Forelimb muscle (tissue), 1 donor: ENCODE measurements at places on chromosomes 7 and 10.

GRCh38 chr10:112915590-112916572 lies 34.2 kb upstream of the TCF7L2 start:
- DNase-seq = no peak

GRCh38 chr7:16344927-16345326 lies 76.4 kb downstream of the CRPPA start:
- no peak for DNase-seq

DNA sequence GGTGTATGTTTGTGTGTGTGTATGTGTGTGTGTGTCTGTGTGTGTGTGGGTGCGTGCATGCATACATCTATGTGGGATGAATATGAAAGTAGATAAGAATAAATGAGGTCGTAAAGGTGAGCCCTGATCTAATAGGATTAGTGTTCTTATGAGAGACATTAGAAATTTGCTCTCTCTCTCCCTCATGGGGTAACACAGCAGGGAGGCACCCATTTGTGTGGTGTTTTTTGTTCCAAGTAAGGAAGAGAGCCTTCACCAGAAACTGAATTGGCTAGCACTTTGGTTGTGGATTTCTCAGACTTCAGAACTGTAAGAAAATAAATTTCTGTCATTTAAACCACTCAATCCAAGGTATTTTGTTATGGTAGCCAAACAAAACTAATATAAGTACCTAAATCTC lies 353.7 kb upstream of the CHRM2 start:
- no peak for DNase-seq

GRCh38 chr10:100076750-100077149 lies 4.9 kb downstream of the CPN1 start:
- DNase-seq = no peak

- DNase-seq = no peak
Measured at GRCh38 chr7:91596287-91596686, 284.2 kb downstream of the MTERF1 start.

GRCh38 chr7:2637505-2638223 lies 5.9 kb downstream of the TTYH3 start:
- no peak for DNase-seq

DNA sequence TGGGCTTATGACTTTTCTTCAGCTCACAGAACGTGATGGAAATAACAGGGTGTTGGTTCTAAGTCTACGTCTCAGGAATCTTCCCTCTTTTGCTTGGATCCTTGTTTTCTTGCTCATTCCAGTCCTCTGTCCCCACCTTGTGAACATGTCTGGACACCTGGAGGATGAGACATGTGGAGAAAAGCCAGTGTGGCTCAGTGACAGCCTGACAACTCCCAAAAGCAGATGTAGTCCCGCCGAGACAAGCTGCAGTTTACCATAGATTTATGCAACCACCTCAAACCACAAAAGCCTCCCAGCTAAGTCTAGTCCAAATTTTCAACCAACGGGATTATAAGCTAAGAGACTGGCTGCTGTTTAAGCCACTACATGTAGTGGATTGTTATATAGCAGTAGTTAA lies 476.1 kb downstream of the SH2D4B start:
- DNase-seq = no peak

GRCh38 chr7:132116369-132116768 lies 459.9 kb downstream of the PLXNA4 start:
- DNase-seq = no peak

DNA sequence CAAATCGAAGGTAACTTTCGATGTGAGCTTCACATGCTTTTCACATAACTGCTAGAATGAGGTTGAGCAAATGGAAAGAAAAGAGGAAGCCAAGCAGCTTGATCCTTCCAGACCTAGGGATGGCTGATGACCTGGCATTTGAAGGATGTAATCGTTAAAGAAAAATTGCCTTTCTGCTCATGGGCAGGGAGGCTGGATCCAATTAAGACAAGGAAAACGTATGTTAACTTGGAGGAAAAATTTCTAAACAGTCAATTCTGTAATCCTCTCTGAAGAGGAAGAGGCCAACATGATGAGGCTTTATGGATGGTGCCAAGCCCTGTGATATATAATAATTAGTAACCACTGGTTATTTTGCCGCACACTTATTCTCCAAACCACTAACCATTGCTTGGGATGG lies 12.5 kb downstream of the GRK5 start:
- no peak for DNase-seq

GRCh38 chr7:151897161-151897731 lies 20.3 kb upstream of the PRKAG2 start:
- no peak for DNase-seq

DNA sequence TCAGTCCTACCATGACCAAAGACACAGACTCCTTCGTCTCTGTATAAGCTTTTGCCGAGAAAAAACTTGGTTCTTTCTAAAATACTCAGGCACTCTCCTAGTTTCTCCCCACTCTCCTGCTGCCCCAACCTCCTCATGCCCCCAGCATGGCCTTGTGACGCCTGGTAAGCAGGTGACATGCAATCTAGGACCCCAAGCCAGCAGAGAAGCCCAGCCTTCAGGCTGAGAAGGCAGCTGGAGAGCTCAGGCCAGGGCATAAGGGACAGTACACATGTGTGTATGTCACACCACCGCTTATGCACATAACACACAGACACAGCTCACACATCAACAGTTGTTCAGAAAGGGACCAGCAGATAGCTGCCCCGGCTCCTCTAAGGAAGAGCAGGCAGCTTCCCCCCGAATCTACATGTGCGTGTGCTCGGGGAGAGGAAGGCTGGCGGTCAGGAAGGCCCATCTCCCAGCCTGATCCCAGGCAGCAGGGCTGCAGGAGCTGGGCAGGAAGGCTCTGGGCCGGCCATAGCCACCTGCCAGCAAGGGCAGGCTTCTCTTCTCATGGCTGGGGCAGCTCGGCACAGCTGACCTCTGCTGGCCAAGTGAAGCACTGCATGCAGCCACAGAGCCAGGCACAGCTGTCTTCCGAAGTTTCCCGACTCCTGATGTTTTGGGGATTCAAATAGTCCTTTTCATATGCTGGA lies 8.5 kb downstream of the DDX56 start:
- DNase-seq = no peak

- no peak for DNase-seq
Measured at GRCh38 chr7:7869651-7870050, 98.9 kb upstream of the GLCCI1 start.

GRCh38 chr7:40243076-40243475 lies 108.3 kb downstream of the SUGCT start:
- DNase-seq = no peak

DNA sequence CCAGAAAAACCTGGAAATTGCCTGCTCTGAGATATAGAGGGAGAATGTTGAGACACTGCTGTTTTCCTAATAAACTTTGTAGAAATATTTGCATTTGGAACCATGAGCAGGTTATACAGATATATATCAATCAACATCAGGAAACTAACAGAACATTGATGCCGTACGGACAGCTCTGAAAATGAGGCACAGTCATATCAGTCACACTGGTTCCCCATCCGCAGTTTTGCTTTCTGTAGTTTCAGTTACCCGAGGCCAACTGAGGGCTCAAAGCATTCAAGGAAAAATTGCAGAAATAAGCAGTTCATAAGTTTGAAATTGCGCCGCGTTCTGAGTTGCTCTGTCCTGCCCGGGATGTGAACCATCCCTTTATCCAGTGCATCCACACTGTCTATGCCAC lies 137.9 kb downstream of the KLF6 start:
- no peak for DNase-seq

DNA sequence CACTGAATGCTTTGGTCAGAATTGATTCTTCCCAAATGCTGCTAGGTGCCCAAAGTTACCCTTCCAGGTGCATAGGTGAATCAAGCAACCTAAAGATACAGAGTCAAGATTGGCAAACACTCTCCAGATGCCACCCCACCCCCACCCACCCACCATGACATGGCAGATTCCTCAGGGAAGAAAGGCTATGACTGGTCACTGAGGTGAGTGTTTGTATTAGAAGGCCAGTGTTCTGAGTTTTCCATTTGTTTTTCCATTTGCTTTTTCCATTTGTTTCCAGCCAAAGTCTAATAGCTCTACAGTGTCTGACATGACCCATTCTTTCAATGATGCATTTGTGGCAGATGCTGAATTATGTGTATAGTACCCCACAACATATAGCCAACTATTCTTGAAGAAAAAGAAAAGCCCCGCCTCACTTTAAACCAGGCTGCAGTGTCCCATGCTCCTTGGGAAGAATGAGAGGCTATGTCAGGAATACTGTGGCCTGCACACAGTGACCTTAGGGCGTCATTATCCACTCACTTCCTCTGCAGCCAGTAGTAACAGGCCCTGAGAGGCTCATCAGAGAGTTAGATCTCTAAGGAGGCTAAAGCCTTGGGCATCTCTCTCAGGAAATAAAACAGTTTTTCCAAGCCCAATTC lies 16.1 kb upstream of the HIBADH start:
- DNase-seq = no peak

GRCh38 chr7:47890125-47890524 lies 58.1 kb downstream of the PKD1L1 start:
- DNase-seq = no peak

DNA sequence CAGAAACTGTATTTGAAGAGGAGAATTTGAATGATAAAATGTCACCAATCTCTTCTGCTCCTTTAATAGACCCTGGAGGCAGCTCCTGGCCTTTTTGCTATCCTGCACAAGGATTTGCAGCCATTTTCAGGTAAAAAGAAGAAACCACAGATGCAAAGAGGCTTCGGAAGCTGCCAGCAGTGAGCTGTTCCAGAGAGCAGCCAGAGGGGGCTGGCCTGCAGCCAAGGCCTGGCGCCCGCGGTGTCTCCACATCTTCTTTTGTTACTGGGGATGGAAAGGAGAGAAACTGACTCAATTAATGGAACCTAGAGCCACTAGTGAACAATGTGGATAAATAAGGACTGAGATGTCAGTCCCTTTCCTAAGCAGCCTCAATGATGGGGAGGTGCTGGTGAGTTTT lies 23.9 kb upstream of the GPR26 start:
- no peak for DNase-seq

- no peak for DNase-seq
Measured at GRCh38 chr7:86916277-86916825, 143.1 kb downstream of the ELAPOR2 start.

DNA sequence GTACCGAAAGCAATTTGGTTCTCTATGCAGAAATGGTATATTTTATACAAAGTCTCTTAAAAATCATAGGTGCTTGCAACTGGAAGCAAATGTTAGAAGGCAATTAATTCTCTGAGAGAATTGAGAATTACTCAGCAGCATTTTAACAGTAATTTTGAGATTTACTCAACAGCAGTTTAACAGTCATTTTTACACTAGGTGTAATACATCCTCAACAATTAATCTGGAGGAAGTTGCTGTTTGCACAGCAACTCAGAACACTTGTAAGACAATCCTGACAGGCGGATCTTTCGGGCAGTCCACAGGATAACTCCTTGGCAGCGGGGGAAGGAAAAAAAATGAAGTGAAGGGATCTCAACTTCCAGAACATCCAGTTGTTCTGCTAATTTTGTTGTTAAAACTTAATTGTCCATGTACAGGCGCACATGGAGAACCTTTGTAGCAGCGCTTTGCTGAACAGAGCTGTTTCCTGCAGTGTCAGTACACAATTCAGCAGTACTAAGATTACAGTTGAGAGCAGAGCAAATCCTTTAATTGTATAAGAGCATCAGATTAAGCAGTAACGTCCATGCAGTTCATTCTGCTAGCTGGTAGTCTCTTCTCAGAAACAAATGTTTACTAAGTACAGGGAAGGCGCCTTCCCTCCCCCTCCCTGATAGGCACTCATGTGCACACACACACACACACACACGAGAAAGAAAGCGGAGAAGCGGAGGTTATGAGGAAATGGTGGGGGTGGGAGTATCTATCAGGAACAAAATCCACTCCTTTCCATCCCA lies 43.8 kb downstream of the ENO4 start:
- no peak for DNase-seq

GRCh38 chr10:59007307-59008025 lies 169.0 kb upstream of the PHYHIPL start:
- DNase-seq = no peak

DNA sequence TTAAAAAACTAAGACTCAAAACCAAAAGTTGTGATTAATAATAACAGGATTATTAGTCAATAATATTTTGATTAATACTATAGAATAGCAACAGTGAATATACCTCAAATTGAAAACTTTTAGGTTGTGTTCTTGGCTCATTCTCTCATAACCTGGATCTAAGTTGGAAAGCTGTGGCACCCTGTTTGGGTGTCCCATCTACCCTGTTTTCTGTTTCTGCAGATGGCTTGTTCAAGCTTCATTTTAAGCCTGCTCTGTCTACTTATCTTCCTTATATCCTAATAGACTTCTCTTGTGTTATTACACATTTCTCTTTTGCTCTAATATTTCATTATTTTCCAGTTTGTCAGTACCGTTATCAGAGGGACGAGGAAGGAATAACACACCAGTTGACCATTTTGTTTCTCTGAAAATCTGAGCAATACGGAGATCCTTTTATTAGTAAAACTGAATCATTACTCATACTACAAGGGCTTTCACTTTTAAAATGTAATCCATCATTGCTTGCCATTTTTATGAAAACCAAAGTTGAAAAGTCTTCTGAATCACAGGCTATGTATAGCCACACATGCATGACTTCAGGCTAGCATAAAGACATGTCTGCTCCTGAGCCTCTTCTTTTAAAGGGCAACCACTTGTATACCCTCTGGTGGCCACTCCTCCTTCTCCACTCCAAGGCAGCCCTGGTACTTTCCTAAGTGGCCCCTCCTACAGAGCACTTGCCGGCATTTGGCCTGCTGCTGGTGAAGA lies 22.3 kb downstream of the COX15 start:
- DNase-seq = no peak

DNA sequence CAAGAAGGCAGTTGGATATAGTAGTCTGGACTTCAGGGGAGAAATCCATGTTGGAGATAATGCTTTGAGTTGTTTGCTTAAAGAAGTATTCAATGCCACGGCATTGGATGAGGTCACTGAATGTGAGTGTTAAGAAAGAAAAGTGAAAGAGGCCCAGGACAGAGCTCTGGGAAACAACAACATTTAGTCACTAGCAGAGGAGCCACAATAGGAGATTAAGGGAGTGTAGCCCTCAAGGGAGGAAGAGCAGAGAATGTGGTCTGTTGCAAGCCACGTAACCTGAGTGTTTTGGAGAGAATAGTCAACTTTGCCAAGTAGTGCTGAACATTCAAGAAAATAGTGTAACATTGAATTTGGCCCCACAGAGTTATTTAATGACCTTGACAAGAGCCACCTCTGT lies 114.7 kb downstream of the MYO3A start:
- no peak for DNase-seq

- no peak for DNase-seq
Measured at GRCh38 chr7:17802056-17802455, 138.2 kb downstream of the SNX13 start.

DNA sequence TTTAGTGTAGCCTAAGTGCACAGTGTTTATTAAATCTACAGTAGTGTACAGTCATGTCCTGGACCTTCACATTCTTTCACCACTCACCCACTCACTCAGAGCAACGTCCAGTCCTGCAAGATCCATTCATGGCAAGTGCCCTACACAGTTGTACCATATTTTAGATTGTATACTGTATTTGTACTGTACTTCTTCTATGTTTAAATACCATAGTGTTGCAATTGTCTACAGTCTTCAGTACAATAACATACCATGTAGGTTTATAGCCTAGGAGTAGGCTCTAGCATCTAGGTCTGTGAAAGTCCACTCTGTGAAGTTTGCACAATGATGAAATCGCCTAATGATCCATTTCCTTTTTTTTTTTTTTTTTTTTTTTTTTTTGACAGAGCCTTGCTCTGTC lies 12.0 kb downstream of the EEPD1 start:
- DNase-seq = no peak

- DNase-seq = no peak
Measured at GRCh38 chr10:78377356-78377755, 343.7 kb downstream of the RPS24 start.
